ENCODE measurements at places on chromosomes 4 and X.

GRCh38 chrX:154411981-154412340 is 622 bp downstream of the TAFAZZIN start:
- peak; percentile 72 for DNase-seq

DNA sequence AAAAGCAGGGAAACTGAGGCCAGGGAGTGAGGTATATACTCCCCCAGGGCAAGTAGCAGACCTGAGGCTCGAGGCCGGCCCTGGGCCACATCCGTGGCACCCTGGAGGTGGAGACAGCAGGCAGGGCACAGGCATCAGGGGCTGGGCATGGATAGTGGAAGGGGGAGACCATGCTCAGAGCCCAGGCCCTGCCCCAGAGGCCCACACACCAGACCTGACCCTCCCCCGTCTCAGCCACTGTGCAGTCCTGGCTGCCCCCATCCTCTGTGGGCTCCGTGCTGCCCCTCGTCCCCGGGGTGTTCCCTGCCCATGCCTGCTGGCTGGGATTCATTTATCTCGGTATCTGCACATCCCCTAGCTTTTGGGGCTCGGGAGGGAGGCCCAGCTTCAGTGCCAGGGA is 103.1 kb upstream of the NKX1-1 start:
- DNase-seq: no peak

DNA sequence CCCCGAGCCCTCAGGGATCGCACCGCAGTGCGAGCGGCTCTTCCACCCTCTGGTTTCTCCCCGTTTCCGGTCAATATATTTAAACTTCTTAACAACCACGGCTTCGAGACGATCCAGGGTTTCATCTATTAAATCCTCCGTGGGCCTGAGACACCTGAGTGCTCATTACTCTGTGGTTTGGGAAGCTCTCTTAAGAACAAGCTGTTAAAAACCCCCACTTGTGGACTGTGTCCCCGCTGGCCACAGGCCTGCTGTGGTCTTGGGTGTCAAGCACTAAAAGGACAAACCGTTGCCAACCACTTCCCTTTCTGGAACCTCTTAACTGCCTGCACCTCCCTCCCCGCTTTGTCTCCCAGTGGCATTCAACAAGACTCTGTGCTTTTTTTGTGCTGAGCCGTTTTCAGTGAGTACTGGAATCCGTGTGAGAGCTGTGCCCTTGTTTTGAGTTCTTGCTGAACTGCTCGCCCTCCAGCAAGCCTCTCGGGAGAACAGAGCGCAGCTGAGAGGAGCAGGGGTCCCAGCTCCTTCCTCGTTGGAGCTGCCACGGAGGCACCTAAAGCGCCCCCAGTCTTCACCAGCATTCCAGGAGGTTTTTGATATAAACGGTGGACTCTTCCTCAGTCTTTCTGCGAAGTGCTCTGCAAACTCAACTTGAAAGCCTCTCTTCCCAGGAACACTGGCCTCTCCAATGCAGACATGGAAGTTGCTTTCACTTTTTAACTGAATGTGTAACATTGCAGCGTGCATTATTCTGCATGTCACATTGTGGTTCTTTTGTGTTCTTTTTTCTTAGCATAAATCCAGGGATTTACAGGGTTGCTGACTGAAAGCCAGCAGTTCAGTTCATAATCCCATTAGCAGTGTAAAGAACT is 691 bp upstream of the IGFBP7 start:
- peak; percentile 31 for DNase-seq

DNA sequence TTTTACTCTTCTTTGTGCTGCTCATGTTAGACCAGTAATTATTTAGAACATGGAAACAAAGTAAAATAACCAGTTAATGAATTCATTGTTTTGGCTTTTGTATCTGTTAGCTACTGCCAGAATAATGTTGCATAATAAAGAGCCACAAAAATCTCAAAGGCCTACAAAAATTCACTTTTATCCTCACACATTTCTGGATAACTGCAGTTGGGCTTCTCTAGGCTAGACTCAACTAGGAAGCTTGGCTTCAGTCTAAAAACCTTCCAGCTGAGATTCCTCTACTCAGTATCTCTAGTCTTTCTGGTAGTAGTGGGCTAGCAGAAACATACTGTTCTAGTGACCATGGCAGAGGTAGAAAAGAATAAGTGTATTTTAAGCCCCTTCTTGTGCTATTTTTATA is 73.0 kb downstream of the FAT4 start:
- DNase-seq: no peak

DNA sequence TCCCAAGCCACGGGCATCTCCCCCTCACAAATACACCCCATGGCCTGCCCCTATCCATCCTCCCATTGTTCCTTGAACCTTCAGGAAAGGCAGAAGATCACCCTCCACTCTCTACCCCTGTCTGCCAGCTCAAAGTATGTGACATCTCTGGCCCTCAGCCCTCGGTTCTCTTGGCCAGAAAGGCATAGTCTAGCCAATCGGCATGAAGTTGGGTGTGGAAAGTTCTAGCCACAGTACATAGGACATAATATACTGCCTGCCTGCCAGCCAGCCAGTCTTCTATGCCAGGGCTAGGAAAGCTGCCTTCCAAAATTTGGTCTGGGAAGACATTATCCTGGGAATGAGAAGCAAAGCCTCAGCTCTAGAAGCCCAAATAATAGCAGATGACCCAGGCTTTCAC is 3.2 kb upstream of the PLP1 start:
- DNase-seq: no peak

GRCh38 chrX:3462166-3462508 is 115.7 kb upstream of the MXRA5 start:
- DNase-seq: no peak

GRCh38 chrX:64395568-64395929 is 297 bp upstream of the MTMR8 start:
- no peak for DNase-seq

GRCh38 chr4:183722731-183723560 is 63.9 kb downstream of the TRAPPC11 start:
- DNase-seq: peak; percentile 75

DNA sequence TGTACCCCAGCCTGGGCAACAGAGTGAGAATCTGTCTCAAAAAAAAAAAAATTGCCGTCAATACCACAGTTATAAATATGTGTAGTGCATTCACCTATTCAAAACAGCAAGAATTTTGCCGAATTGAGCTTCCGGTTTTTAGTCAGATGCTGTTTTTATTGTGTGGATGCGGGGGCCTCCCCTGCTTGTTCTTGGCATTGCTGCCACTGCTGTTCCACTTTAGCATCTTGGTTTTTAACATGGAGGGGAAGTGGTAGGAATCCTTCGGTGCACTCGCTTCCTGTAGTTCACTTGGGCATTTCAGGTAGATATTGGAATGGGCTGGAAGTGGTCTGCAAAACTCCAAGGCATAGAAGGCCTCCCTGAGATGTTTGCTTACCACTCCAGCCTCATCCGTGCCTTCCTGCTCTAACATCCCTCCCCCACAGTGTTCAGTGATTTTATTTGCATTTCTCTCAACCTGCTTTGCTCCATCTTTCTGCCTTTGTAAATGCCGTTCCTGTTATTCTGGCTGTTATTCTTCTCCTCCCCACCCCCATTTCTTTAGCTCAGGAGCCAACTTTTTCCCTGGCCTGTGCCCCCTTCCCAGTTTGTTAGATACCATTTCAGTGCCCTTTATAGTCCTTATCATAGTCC is 25.5 kb downstream of the MOB1B start:
- no peak for DNase-seq

DNA sequence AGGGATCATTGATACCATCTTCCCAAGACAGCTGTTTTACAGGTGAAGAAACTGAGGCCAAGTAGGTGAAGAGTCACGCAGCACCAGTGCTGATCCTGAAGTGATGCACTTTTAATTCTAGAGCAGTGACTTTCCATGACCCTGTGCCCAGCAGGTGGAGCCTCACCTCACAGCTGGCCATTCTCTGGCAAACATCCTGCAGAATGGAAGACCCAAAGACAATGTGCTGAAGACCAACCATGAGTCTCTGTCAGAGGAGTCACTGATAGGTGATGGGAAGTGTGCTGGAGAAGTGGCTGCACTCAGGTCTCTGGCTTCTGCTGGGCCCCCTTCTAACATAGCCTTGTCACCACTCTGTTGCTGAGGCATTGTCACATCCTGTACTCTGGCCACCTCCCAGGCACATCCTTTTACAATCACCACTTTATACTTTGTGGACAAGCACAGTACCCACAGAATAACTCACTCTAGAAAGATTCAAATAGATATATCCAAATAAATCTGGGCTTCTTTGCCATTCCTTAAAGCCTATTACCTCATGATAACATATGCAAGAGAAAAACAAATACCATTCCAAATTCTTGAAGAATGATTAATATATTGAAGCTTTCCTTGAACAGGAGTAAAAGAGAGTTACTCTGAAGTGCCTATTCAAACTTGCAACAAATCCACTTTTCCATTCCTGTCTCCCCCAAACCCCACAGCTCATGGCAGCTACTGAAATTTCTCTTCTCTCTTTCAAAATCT is 64.1 kb upstream of the SCOC start:
- peak; percentile 7 for DNase-seq

GRCh38 chr4:182189103-182189878 is 53.9 kb upstream of the TENM3 start:
- DNase-seq: peak; percentile 87

DNA sequence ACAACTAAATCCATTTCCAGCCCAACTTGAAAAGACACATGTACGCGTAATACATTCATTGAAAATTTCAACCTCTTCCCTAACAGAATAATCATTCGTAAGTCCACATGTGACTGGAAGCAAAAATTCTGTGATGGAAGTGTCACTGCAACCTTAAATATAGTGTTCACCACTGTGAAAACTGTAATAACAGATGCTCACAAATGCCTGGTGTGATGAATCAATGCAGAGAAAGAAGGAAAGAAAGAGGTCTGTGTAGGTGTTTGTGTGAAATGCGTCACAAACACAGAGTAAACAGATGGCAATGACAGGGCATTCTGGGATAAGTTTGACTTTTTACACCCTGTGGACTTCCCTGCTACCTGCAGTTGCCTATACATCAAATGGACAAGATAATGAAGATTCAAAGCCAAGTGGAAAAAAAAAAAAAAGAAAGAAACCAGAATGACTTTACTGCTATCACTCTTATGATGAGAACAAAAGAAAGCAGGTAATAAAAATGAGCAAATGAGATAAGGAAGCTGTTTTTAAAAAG is 123.3 kb downstream of the EPHA5 start:
- peak; percentile 53 for DNase-seq

GRCh38 chr4:104559502-104559901 is 64.8 kb upstream of the CXXC4 start:
- DNase-seq: no peak

GRCh38 chr4:34733185-34733941 is 1511.0 kb downstream of the ARAP2 start:
- peak; percentile 73 for DNase-seq

DNA sequence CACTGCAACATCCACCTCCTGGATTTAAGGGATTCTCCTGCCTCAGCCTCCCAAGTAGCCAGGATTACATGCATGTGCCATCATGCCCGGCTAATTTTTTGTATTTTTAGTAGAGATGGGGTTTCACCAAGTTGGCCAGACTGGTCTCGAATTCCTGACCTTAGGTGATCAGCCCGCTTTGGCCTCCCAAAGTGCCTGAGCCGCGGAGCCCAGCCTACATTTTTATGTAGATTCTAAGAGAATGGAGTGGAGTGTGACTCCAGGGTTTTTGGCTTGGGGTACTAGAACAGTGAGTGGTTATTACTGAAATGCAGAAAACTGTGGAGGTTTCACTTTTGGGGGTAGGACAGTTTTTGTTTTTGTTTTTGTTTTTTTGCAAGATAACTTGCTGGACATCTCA is 806.0 kb downstream of the ADGRL3 start:
- DNase-seq: no peak

DNA sequence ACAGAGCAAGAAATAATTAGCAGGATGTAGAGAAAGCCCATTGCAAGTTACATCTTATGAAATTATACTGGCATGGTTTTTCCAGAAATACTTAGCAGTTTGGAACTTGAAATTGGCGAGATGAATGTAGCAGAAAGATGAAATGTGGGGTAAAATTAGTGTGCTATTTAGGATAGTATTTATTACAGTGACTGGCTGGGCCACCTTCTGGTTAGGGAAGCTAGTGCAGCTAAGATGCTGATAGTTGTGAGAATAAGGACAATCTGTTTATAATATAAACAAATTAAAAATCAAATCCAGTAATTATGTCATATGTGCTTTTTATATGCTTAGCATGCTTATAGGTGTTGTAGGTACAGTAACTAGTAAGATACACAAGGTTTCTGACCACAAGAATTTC is 74.8 kb downstream of the IL15 start:
- peak; percentile 21 for DNase-seq

DNA sequence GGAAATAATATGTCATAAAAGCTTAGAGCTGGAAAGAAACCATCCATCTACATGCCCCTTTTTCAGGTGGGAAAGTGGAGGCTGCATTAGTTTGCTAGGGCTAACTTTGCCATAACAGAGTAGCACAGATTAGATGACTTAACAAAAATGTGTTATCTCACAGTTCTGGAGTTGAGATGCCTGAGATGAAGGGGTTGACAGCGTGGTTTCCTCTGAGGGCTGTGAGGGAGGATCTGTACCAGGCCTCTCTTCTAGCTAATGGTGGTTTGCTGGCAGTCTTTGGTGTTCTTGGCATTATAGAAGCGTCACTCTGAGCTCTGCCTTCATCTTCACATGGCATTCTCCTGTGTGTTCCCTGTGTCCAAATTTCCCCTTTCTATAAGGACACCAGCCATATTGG is 2.4 kb downstream of the CHRNA9 start:
- no peak for DNase-seq

GRCh38 chr4:100414016-100414790 is 103.6 kb downstream of the EMCN start:
- no peak for DNase-seq
